ENCODE measurements at places on chromosomes 2 and 18.

DNA sequence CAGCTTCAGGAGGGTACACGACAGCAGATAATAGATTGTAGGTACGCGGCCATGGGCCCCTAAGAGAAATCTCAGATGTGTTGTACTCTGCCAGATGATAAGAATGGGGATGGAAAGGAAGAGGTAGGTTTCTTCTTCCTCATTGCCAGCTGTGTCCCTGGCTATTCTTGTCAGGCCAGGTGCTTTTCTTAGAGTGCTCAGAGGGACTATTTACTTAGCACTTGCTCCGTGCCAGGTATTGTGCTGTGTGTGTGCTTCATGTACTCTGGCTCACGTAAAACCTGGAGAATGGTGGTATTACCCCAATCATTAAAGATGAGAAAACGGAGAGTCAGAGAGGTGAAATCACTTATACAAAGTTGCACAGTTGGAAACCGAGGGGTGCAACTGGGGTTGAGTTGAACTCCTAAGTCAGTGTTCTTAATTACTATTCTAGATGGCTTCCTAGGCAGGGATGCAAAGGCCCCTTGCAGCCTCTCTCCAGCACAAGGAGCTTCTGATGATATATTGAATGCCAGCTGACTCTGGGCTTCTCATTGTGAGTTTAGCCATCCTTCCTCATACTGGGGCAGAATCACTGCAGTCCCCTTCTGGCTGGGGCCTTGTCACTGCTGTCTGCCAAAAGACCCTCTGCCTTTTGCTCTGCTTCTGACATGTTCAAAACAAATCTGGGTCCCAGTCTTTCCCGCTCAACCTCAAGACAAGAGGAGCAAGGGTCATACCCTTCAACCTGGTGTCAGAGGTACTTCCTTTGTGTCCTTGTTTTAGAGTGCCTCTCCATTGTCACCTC lies 60.7 kb downstream of the LYPD1 start:
- no peak for DNase-seq

DNA sequence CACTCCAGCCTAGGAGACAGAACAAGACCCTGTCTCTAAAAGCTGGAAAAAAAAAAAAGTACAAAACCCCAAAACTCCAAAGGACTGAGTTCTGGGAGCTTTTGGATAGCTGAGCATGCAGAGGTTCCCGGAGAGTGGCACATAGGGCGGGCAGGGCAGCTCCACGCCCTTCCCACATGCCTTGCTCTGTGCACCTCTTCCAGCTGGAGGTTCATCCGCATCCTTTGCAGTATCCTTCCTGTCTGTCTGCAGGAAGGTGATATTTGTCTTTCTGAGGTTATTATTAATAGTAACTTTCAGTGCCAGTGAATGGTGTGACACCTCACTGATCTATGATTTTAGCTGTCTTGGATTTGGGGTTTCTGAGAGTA lies 70.2 kb downstream of the INPP4A start:
- DNase-seq: no peak

DNA sequence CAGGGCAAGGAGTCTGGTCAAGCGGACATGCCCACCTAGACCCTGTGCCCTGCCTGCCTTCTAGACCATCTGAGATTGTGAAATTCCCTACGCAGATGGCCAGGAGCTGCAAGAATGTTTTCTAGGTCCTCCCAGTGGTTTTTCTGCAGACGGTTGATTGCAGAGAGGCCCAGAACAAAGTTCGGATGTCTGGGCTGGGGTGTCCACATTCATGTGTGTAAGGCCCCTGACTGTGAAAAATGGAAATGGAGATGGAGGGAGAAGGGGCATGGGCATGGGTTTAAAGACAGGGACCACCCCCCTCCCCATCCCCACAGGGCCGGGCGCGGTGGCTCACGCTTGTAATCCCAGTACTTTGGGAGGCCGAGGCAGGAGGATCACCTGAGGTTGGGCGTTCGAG lies 11.8 kb downstream of the ARHGAP25 start:
- DNase-seq: no peak

DNA sequence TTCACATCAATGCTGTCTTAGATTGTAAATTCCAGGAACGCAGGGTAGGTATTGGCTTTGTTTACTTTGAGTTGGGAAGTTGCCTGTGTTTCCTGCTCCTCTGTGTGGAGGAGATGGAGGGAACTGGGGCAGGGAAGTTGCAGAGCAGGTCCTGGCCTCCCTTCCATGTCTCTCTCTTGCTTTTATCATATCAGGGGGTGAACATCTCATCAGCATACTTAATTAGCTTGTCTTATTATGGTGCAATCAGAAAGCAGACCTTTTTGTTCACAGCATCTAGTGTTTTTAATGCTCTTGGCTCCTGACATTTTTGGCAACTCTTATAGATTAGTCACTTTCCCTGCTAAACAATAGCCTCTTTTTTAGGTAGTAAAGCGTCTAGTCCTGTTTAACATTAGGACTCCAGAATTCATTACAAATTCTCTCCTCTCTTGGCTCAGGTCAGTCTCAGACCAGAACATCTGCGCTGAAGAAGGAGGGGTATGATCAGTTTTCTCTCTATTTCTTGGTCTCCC lies 11.5 kb upstream of the DIPK1C start:
- DNase-seq: no peak

GRCh38 chr2:102514061-102514785 lies 41.2 kb downstream of the SLC9A4 start:
- DNase-seq: peak; percentile 27

DNA sequence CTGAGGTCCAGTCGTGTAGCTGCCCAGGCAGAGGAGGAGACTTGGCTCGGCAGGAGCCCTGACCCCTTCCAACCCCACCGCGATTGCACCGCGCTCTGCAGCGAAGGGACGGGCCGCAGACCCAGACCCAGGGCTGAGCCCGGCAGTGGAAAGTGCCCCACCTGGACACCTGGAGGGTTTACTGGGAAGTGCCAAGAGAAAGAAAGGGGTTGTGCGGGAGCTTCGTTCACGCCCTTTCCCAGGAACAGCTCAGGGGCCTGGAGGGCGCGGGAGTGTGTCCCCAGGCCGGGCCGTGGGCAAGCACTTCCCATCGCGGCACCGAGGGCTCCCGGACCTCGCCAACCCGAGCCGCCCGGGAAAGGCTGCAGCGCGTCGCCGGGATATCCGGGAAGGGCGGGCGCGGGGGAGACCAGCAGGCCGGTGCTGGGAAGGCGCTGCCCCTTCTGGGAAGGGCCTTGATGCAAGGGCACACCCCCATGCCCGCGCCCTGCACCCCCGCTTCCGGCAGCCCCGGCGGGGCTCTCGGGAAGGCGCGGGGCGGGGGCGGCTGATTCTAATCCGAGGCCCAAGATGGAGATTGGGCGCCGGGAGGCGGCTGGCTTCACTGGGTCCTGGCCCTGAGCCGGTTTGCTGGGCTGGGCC lies 36.1 kb upstream of the MRPL33 start:
- no peak for DNase-seq

- no peak for DNase-seq
Observed at GRCh38 chr2:74472945-74473258, 422 bp upstream of the MRPL53 start.

DNA sequence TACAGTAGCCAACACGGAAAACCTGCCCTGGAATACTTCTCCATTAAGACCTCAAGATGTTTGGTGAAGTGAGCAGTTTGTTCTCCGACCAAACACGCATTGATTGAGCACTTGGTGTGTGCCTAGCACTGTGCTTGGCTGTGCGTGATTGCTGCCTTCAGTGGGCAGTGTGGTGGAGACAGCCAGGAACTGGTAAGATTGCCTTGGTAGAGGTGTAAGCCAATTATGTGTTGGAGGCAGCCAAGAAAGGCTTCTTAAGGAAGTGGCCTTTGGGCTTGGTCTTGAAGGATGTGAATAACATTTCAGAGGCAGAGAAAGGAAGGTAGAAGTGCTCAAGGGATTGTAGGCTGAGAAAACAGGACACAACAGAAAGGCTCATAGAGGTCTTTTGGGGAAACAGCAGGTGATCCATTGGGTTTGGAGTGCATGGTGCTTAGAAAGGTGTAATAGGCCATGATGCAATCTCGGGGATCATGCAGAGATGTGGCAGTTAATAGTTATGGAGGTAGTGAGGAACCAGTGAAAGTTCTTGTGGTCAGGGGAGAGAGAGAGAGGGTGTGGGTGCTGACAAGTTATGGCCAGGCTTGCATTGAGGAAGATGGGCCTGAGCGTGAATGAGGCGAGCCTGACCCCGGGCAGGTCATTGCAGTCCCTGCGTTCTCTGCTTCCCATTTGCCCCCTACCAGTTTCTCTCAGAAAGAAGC lies 6.3 kb downstream of the B3GNT2 start:
- no peak for DNase-seq

GRCh38 chr18:12640881-12641200 lies 17.1 kb downstream of the SPIRE1 start:
- DNase-seq: no peak

DNA sequence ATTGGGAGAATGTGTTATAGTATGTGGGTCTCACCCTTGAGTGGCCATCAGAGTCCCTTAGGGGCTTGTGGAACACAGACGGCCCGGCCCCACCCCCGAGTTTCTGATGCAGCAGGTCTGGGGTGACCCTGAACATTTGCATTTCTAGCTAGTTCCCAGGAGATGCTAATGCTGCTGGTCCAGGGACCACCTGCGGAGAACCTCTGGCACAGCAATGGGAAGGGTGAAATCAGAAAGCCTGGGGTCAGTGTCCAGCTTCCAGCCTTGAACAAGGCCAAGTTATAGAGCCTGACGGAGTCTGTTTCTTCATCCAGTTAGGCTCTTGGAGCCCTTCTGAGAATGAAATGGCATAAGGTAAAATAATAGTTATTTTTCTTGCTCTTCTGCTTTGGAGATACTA lies 126.5 kb downstream of the RGPD3 start:
- DNase-seq: no peak

DNA sequence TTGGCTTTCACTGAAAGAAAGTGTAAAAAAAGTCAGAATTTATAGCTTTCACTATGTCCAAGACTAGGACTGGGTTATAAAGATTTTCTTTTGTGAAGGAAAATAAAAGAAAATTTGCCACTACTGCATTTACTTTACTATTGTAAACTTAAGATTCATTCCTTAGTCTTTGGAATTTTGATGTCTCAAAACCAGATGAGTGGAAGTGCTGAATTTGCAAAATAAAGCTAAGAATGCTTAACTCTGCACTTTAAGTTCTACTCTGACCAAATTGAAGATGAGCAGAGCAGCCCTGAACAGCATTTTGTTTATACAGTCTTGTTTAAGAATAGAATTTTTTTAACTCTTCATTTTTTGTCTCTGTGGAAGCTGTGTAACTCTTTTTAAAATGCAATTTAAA lies 102.4 kb downstream of the ICA1L start:
- DNase-seq: no peak

DNA sequence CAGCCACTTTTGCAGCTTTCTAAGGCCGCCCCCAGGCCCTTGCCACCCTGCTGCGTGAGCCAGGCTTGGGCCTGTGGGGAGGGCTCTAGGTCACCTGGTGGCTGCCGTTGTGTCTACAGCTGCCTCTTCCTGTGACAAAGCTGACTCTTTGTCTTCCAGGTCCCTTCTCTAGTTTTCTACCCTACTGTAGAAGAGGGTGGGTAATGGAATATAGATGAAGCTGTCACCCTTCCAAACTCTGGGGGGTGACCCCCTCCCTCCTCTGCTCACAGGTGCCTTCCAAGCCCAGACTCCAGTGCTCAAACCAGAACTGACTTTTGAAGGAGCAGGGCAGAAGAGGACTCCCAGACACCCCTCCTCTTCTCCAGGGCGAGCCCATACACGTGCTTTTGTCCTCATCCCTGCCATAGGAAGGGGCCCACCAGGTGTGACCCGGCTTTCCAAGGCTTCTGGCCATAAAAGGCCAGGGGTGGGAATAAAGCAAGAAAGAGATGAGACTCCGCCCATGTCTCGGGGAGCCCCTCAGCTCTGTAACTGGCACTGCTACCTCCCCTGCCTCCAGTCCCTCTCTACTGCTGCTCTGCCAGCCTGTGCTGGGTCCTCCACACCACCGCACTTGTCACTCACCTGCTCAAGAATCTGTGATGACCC lies 17.9 kb upstream of the SDC1 start:
- DNase-seq: no peak

- DNase-seq: no peak
Observed at GRCh38 chr2:144675731-144676130, 155.8 kb upstream of the ZEB2 start.

GRCh38 chr18:76621226-76621625 lies 126.2 kb upstream of the ZNF516 start:
- no peak for DNase-seq

- no peak for DNase-seq
Observed at GRCh38 chr2:110657724-110658305, 20.0 kb downstream of the BUB1 start.

DNA sequence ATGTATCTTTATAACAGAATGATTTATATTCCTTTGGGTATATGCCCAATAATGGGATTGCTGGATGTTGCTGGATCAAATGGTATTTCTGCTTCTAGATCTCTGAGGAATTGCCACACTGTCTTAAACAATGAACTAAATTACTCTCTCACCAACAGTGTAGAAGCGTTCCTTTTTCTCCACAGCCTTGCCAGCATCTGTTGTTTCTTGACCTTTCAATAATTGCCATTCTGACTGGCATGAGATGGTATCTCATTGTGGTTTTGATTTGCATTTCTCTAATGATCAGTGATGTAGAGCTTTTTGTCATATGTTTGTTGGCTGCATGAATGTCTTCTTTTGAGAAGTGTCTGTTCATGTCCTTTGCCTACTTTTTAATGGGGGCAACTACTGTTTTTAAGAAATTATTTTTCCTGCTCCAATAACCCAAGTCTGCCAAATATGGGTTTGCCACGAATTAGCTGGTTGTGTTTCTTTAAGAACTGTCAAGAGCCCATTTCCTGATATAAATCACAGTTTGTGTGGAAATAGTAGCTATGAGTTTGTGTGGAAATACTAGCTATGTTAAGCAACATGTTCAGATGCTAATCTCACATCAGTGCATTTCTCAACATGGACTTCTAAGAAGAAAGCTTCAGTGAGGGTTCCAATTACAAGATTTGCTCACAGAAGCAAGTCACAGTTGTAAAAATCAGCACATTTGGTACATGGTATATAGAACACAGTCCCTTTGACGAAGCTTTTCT lies 259.4 kb downstream of the ANAPC1 start:
- peak; percentile 80 for DNase-seq

DNA sequence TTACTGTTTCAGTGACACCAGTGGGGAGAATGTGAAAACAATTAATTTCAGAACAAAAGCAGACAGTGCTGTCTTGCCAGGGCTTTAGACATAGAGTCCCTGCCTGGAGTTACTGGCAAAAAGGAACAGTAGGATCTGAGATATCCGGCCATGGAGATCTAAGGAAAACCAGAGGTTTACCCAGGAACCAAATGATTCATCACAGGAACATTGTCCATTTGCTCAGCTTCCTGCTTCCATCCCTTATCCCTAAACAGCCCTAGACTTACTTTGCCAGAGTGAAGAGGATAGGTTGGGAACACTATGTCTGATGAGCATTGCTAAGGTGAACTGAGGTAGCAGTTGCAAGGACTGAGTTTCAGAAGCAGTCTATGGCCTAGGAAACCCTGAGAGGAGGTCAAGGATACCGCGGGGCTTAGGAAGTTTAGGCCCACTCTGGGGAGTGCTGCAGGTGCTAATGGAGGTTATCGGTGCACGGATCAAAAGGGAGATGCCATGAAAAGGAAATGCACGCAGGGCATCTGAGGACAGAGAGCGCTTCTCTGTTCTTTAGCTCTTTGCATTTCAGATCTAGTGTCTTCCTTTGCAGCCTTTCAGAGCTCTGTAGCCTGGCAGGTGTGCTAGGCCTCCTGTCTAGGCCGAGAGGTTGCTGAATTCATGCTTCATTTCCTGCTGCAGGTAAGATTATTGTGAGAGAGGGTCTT lies 223.9 kb downstream of the CDCA7 start:
- DNase-seq: no peak

GRCh38 chr2:204472375-204472774 lies 72.9 kb upstream of the PARD3B start:
- no peak for DNase-seq

GRCh38 chr2:45289997-45290709 lies 280.9 kb upstream of the SIX2 start:
- no peak for DNase-seq

- DNase-seq: no peak
Observed at GRCh38 chr2:120853306-120854013, 117.8 kb downstream of the GLI2 start.
